ENCODE measurements at places on chromosomes 3 and 15. TPM values are rescaled to one million over a fixed set of nuclear protein-coding genes. Genes with fewer than 3 reads are reported as not detected.

DNA sequence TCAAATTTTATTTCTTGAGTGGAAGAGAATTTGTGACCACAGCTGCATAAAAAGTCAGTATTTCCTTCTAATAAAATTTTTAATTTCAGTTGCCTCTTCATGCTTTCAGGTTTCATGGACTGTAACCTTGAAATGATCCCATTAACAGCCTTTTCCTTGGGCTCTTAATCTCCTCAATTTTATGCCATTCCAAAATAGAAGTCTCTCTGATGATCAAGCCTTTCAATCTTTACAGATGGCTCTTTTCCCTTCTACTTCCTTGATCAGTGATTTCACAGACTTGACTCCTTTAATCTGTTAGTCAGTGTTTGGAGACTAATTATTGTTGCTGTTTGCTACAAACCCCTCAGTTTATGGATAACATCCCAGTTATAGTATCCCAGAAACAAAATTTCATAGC lies 11.9 kb downstream of the TSC22D2 start:
- DNase-seq = no peak

- no peak for DNase-seq
These were observed 39.3 kb downstream of the OXNAD1 start for GRCh38 chr3:16304061-16305010.

GRCh38 chr15:78402061-78402610 lies 35.9 kb upstream of the IREB2 start:
- DNase-seq = no peak

DNA sequence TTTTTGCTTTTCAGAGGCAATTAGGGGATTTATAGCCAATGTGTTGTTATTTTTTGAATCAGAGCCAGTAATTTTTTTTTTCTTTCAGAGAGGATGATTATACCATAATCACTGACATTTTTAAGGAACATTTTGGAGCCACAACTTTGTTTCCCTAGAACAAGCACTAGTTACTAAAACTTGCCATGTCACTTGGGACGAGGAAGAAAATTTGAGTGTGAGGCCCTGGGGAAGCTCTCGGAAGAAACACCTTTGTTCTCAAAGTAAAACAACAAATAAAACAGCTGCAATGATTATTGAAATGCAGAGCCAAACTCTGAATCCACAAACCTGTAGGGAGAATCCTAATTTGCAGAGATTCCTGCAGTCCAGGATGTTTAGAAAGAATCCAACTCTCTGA lies 69.7 kb downstream of the PDZRN3 start:
- no peak for DNase-seq

DNA sequence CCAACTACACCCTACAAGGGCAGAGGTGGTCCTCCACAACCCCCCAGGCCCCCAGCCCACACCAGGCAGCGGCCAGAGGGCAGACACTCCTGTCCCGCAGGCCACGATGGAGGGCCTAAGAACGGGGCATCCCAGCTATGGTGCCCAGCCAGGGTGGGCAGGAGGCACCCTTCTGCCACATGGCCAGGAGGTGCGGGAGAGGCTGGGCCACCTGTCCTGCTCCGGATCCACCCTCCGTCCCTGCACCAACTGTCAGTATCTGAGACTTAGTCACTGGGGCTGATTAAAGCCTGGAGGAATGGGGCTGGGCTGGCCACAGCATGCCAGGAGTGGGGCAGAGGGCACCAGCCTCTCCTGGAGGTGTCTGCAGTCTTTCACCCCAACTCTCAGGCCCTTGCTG lies 37.9 kb downstream of the TNK2 start:
- DNase-seq = no peak

DNA sequence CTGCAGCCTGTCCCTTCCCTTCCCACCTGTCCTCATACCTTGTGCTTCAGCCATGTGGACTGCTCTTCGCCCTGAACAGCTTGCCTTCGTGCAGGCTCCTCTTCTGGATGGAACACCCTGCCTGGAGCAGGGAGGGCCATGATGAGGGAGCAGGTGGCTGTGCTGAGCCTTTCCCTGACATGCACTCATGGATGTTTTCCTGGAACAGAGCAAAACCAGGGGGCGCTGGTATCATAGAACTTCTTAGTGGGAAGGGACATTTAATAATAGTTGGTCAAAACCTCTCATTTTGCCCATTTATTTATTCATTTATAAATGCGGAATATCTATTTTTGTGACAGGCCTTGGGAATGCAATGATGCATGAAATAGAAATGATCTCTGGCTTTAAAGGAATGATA lies 149.3 kb downstream of the CACNA1D start:
- DNase-seq = no peak

- DNase-seq = no peak
These were observed 150.3 kb upstream of the SOX2 start for GRCh38 chr3:181561139-181562031.

DNA sequence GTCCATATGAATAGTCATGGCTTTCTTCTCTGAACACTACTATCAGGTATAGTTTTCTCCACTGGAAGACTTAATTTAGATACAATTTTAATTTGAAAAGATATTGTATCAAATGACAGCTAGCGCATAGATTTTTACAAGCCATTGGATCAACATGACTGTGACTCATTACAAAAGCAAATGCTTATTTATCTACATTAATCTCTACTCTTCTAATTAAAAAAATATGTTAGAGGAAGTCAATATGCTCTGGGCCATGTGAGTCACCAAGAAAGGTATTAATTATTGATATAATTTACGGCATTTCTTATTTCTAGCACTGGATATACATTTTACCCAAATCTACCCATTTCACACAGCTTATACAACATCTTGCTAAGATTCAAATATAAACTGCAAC lies 800.3 kb upstream of the GBE1 start:
- DNase-seq = no peak

GRCh38 chr3:59464187-59464586 lies 414.4 kb upstream of the CFAP20DC start:
- DNase-seq = no peak

DNA sequence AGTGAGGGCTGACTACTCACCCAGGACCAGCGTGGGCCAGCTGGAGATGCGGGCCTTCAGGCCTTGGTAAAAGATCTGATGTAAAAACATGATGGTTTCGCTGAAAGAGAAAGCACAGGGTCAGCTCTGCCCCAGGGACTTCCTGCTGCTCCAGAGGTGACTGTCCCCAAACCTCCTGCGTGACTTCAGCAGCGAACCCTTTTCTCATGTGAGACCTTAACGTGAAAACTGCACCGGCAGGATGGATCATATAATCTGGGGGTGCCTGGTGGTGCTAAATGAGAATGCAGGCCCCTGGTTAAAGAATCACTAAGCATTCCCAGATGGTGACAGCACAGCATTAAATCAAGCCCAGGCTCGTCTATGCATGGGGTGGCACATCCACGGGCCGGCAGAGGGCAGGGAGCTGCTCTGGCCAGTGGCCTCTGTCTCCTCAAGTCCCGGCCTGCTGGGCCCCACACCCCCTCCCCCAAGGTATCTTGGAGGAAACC lies 55.4 kb downstream of the RASGRF1 start:
- DNase-seq = no peak

- no peak for DNase-seq
These were observed 145.5 kb downstream of the SMAD6 start for GRCh38 chr15:66847565-66847991.

CHRNA3 gene
- not detected for total RNA-seq

ITIH3 gene
- total RNA-seq = not detected

GAP43 gene
- total RNA-seq = not detected

GHSR gene
- not detected for total RNA-seq

ANKRD63 gene
- total RNA-seq = not detected

CGNL1 gene
- not detected for total RNA-seq

SCN11A gene
- total RNA-seq = 0.22 TPM

FEZF2 gene
- not detected for total RNA-seq

DCLK3 gene
- total RNA-seq = not detected
